ENCODE measurements at places on chromosomes 6 and 20. TPM values are rescaled to one million over a fixed set of nuclear protein-coding genes. Genes with fewer than 3 reads are reported as not detected.
A peak's percentile ranks its signal among the peaks of the same experiment; 100 is the strongest.

DNA sequence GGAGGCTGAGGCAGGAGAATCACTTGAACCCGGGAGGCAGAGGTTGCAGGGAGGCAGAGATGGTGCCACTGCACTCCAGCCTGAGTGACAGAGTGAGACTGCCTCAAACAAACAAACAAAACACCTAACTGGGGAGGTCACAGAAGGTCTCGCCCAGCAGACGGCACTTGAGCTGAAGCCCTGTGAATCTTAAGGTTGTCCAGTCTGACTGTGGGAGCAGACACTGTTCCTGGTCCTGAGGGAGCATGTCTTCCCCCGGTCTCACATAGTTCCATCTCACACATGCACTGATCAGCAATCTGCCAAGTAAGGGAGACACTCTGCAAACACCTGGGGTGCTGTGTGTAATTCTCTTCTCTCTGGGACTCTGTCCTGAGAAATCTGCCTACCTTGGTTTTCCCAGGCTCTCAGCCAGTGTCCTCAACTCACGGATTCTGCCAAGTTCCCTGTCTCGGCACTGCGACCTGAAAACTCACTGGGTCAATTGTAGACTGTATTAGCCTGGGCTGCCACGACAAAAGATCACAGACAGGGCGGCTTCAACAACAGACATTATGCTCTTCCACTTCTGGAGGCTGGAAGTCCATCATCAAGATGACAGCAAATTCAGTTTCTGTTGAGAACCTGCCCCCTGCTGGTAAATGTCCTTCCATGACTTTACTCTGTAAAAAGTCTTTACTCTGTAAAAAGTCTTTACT is 94.3 kb downstream of the JPH2 start:
- no peak overlapping the region for H3K27ac ChIP-seq
- H3K36me3 ChIP-seq, result no peaks in the 10 kb centered on the region
- H3K4me3 ChIP-seq, result no peak overlapping the region
- peaks cover 16% of the 10 kb centered on the region for H3K4me1 ChIP-seq

DNA sequence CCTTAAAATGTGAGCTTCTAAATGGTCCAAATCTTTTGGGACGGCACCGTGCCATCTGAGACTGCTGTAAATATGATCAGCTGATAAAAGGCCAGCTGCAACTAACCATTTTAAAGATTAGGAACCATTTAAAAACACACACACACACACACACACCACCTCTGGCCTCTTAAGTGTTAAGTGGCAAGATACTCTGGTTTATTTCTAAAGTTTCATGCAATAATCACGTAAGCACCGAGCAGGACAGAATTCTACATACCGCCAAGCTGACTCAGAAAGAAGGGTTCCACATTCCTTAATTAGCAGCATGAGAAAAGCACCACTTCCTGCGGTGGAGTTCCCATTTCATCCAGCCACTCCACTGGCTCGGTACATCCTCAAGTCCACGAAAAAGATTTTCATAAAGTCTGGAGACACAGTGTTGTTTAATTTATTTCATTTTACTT is 17.8 kb upstream of the ZNF217 start:
- no peaks in the 10 kb centered on the region for H3K27me3 ChIP-seq
- peak overlapping the region; percentile 47 for H3K4me3 ChIP-seq
- peak overlapping the region; percentile 82 for H3K27ac ChIP-seq
- peak; percentile 82 for DNase-seq
- H3K4me1 ChIP-seq, result peaks cover 12% of the 10 kb centered on the region
- H3K36me3 ChIP-seq, result no peaks in the 10 kb centered on the region

WFDC10B gene
- not detected for total RNA-seq

CABLES2 gene
- 1.5 TPM for total RNA-seq

DEF6 gene
- total RNA-seq, result 17.8 TPM

DNA sequence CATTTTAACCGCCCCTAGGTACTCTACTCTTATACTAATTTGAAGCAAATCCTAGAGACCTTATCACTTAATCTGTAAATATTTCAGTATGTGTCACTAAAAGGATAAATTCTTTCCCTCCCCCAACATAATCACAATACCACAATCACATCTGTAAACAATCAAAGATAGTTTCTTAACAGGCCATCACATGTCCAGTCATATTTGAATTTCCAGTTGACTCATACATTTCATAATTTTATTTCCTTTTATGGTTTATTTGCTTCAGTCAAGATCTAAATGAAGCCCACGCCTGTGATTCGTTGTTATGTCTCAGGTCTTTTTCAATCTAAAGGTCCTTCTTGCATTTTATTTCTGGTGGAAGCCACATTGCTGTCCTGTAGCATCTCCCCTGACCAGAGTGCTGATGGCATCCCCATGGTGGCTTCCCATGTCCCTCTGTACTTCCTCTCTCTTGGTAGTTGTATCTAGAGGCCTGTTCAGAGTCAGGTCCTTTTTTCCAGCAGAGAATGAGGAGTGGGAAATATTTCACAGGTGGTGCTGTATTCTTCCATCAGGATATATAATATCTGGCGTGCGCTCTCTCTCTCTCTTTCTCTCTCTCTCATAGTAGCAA is 128.6 kb upstream of the SLC22A23 start:
- no peaks in the 10 kb centered on the region for H3K27me3 ChIP-seq
- H3K4me1 ChIP-seq, result peaks cover 15% of the 10 kb centered on the region

GRCh38 chr6:22958677-22959076 is 389.3 kb downstream of the HDGFL1 start:
- no peaks in the 10 kb centered on the region for H3K27me3 ChIP-seq
- H3K36me3 ChIP-seq, result no peaks in the 10 kb centered on the region
- H3K4me3 ChIP-seq, result no peak overlapping the region
- H3K27ac ChIP-seq, result no peak overlapping the region
- peaks cover 6% of the 10 kb centered on the region for H3K4me1 ChIP-seq
- DNase-seq, result no peak

- H3K4me3 ChIP-seq, result no peak overlapping the region
- no peaks in the 10 kb centered on the region for H3K36me3 ChIP-seq
- peaks cover 87% of the 10 kb centered on the region for H3K27me3 ChIP-seq
- no peaks in the 10 kb centered on the region for H3K4me1 ChIP-seq
- H3K27ac ChIP-seq, result no peak overlapping the region
Observed at GRCh38 chr6:149990661-149991471, 27.1 kb downstream of the ULBP1 start.

- no peak overlapping the region for H3K27ac ChIP-seq
- no peak overlapping the region for H3K4me3 ChIP-seq
- no peaks in the 10 kb centered on the region for H3K27me3 ChIP-seq
- DNase-seq, result no peak
- no peaks in the 10 kb centered on the region for H3K4me1 ChIP-seq
- peaks cover 6% of the 10 kb centered on the region for H3K36me3 ChIP-seq
Observed at GRCh38 chr6:80331522-80331921, 225.1 kb downstream of the BCKDHB start.

GRCh38 chr6:155481215-155481614 is 25.6 kb upstream of the NOX3 start:
- peaks cover 17% of the 10 kb centered on the region for H3K4me1 ChIP-seq
- no peaks in the 10 kb centered on the region for H3K36me3 ChIP-seq
- H3K27me3 ChIP-seq, result no peaks in the 10 kb centered on the region
- no peak for DNase-seq

DNA sequence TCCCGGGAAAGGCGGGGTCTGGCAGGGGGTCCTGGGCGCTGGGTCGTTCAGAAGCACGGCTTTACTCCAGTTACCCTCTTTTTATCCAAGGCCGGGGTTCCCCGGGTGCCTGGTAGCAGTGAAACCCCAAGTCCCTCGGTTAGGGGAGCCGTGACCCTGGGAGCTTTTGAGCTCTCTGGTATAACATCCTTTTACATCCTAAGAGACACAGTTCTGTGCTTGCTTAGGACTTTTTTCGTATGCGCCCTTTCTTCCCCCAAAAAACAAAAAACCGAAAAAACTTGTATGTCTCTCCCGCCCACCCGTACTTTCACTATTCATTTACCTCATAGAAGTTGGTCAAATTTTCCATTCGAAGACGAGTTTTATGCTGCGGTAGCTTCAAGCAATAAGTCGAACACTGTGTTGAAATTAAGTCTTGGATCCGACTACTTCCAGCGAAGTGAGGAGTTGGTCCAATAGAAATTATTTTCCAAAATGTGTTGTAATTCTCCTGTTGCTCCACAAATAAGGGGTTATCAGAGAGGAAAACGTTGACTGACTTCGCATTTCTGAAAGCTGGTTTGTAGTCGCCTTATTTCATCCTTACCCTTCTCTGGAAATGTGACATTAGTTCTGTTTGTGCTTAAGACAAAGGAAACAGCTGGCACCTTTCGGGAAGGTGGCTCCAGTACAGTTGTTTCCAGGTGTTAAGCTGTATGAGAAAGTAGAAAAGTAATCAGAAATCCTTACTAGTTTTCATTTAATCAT is 816 bp upstream of the MAN1A1 start:
- DNase-seq, result peak; percentile 66
- H3K4me1 ChIP-seq, result peaks cover 9% of the 10 kb centered on the region
- H3K4me3 ChIP-seq, result peak overlapping the region; percentile 71

DNA sequence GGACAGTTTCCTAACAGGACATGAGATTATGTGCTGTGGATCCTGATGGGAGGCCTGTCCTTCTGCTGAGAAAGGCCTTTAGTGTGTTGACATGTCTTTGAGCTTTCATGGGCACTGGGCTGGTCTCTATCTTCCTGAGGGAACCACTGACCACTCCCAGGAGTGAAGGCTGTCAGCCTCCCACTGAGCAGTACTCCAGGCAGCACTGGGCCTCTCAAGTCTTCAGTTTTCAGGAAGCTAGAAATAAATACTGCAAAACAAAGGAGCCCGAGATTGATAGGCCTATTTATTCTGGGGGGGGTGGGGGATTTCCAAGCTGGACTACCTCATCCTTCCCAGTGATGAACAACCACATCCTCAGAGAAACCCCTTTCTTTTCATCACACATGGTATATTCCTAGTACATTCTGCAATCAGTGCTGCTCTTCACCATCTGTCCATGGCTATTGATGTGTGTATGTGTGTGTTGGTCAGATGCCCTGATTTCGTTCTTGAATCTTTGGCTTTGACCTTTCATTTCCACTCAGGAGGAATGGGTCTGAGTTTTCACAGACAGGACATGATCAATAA is 180.9 kb upstream of the SPTLC3 start:
- H3K4me1 ChIP-seq, result no peaks in the 10 kb centered on the region
- peaks cover 16% of the 10 kb centered on the region for H3K27me3 ChIP-seq
- H3K27ac ChIP-seq, result no peak overlapping the region
- no peak overlapping the region for H3K4me3 ChIP-seq

- H3K27me3 ChIP-seq, result no peaks in the 10 kb centered on the region
- no peak within 1 kb of the TSS for H3K27ac ChIP-seq
- peak; percentile 41 for DNase-seq
- H3K4me1 ChIP-seq, result peaks cover 27% of the 10 kb centered on the region
Observed at GRCh38 chr6:166586424-166587156, at the start of gene RAMACL. TSS of gene RAMACL (minus strand) at chr6:166586678. CDS start at chr6:166586477, 201 bp downstream.

DNA sequence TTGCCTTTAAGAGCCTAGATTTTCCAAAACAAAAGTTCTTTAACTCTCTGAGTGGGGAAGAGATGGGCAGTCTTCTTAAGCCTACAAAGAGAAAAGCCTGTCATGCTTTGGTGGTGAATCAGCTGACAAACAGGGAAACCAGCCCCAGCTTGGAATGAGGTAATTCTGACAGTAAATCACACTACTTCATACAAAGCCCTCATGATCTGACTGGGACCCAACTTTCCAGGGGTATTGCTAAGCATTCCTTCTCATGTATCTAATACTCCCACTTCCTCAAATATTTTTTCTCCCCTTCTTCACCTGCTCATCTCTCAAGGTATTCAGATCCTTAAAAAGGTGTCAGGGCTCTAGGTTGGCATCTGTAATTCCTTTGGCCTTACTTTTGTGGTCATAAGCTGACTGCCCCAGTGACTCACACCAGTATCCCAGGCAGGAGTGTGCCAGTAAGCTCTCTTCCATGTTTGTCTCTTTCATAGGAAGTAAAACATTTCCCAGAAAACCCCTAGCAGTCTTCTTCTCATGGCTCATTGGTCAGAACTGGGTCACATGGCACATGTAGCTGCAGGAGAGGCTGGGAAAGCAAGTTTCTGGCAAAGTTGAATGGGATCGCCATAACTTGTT is 15.0 kb upstream of the TBC1D22B start:
- peak; percentile 92 for DNase-seq
- peak overlapping the region; percentile 59 for H3K4me3 ChIP-seq
- no peaks in the 10 kb centered on the region for H3K27me3 ChIP-seq
- H3K27ac ChIP-seq, result peak overlapping the region; percentile 99
- H3K36me3 ChIP-seq, result peaks cover 6% of the 10 kb centered on the region

DNA sequence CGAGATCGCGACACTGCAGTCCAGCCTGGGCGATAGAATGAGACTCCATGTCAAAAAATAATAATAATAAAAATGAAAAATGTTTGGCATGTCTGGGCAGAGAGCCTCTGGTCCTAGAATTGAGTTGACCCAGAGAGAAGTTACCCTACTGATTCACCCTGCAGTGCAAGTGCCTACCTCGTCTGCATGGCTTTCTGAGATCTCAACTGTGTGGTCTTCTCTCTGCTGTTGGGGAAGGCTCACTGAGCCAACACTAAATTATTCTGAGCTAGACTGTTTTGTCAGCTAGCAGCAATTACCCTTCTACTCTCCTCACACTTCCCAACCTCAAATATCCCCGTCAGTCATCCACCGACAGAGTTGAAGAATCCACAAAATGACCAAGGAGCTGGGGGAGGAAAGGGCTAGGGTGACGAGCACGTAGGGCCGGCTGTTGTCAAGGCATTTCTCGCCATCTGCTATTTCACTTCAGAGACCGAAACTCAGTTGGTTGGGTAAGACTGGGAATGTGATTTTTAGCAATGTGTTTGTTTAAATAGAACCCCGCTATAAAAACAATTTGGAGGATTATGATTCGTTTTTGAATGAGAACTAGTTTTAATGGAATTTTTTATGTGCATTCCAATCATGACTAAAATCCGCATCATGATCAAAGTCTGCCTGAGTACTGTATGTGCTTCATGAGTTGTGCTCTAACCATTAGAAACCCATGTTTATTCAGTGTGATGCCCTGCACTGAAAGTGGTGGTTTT is 9.4 kb downstream of the MAS1 start:
- H3K36me3 ChIP-seq, result no peaks in the 10 kb centered on the region
- peak overlapping the region; percentile 93 for H3K27ac ChIP-seq
- peak; percentile 84 for DNase-seq
- H3K4me1 ChIP-seq, result peaks cover 10% of the 10 kb centered on the region

DNA sequence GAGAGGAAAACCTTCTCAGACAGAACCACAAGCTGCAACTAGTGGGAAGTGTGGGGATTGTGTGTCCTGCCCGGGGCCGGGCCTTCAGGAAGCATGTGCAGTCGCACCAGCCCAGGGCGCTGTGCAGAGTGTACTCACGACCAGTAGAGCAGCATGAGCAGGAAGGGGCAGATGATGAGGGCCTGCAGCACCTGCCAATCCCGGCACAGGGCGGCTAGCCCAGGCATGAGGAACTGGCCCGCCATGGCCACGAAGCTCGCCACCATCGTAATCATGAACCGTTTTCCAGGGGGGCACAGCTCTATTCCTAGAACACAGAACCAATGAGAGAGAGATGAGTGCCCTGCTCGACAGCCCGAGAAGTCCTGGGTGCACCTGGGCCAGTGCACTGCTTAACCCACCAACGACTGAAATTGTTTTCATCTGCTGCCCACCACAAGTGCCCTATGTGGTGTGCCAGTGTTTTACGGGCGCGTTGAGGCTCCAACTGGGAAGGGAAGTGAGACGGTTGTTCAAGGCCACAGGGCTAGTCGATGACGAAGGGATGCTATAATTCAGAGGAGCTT is 65.0 kb downstream of the PSMG4 start:
- no peaks in the 10 kb centered on the region for H3K27me3 ChIP-seq
- DNase-seq, result no peak
- H3K36me3 ChIP-seq, result no peaks in the 10 kb centered on the region
- peak overlapping the region; percentile 54 for H3K27ac ChIP-seq

LCA5 gene
- total RNA-seq, result 4.5 TPM

- no peaks in the 10 kb centered on the region for H3K27me3 ChIP-seq
- peaks cover 6% of the 10 kb centered on the region for H3K4me1 ChIP-seq
- DNase-seq, result no peak
- H3K27ac ChIP-seq, result no peak overlapping the region
Observed at GRCh38 chr6:81614292-81614691, 138.2 kb downstream of the TENT5A start.
